ENCODE measurements at places on chromosomes 5 and 9.

GRCh38 chr5:6989230-6989629 lies 276.0 kb downstream of the TENT4A start:
- no peak for DNase-seq

DNA sequence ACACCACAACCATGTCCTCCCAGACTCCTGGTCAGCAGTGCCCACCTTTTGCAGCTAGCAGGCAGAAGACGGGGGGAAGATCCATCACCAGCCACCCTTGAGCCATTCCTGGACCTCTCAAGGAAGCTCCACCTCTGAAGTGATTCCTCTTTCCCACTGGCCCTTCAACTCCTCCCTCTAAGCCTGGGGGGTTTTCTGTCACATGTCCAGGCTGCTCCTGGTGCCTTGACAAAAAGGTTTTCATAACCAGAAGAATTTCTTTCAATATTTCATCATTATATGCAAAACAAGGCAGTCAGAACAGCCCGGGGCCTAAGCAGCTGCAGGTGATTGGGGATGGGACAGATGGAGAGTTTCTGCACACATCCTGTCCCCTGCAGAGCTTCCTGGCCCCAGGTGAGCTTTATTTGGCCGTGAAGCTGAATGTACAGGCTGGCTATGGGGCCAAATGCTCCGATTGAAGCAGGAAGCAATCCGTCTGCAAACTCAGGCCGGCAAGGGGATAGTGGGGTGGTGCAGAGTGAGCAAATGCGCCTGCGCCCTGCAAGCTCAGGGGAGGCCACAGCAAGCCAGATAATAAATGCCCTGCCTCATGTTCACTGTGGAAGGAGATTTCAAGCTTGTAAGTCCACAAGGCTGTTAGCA lies 173.5 kb downstream of the C5orf15 start:
- DNase-seq, result no peak

- no peak for DNase-seq
Measured at GRCh38 chr5:14492331-14492964, 89.1 kb upstream of the OTULINL start.

DNA sequence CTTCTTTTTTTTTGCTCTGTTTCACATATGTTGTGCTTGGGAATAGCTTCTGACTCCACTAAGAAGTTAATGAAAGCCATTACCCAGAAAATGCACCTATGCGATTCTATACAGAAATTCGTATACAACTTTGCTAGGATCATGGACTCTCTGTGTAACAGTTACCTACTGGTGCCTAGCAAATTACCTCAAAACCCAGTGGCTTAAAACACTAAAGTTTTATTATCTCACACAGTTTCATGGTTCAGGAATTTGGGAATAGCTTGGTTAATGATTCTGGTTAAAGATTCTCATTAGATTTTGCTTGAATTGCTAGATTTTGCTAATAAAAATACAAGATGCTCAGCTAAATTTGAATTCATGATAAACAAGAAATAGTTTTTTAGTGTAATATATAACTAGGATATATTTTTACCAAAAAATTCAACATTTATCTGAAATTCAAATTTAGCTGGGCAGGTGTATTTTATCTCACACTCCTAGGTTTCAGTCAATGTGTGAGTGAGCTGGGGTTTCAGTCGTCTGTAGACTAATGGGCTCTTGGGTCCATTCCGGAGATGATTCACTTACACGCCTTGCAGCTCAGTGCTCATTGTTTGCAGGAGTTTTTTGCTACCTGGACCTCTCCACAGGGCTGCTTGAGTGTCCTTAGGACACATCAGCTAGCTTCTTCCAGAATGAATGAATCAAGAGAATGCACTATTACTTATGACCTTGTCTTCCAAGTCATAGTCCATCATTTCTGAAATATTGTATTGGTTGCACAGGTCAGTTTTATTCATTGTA lies 75.1 kb downstream of the MROH2B start:
- no peak for DNase-seq

DNA sequence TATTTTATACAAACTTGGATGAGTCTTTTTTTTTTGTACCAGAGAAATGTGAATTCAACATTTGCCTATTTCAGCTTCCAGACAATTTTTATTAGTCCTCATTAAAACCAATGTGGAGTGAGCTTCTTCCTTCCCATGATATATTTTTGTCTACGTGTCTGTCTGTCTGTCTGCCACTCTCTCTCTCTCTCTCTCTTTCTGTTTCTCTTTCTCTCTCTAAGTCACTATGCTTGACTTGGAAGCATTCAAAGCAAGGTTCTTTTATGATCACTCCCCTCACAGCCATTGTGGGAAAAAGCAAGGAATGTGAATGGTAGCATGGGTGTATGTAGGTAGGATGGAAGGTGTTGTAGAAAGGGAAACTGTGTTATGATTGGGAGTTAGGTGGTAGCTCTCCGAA lies 80.2 kb downstream of the SNCAIP start:
- DNase-seq, result no peak

DNA sequence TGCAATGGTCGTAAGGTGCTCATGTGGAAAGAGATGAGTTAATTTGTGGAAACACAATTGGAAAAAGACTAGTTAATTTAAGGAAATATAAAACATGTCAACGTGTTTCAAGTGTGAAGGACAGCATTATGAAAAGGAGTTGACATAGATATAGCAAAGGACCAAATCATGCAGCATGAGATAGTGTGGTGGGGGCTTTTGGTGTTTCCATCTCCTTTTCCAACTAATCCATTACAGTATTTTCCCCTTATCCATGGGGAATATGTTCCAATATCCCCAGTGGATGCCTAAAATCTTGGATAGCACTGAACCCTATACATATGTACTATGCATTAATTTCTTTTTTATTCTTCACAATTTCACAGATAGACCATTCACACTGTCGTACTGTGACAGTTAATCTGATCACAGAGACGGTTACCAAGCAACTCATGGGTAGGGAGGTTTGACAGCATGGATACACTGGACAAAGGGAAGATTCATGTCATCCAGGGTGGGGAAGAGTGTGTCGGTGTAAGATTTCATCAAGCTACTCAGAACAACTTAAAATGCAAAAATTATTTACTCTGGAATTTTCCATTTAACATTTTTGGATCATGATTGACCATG lies 238.6 kb downstream of the CDH12 start:
- no peak for DNase-seq

DNA sequence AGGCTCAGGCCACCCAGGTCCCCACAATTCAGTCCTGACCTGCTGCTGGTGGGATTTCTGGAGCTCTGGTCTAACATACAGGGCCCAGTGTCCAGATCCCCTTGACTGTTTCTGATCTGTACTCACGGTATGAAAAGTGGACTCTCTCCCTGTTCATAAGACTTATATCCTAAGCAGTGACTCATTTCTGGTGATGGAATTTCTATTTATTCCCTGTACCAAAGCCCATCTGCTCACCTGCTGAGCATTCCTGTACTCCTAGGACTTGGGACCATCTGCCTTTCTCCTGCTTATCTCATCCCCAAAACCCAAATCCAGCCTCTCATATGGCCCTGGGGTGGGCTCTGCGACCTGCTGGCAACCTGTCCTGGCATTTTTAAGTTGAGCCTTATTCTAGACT lies 86.6 kb downstream of the APBA1 start:
- DNase-seq, result no peak

DNA sequence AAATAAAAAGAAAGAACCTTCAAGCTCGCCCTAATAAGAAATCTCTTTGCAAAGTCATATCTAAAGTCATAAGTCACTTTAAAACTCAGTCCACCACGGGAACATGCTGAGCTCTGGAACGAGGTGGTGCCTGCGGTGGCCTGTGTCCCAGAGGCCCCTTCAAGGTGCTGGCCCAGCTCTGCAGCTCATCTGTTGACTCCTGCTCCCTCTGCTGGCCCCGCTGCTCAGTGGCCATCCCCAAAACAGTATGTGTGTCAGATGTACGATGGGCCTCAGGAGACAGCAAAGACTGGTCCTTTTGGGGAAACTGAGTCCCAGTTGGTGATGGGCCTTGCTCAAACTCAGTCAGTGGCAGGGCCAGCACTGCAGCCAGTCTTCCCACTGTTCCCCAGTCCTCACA lies 22.8 kb upstream of the FOXB2 start:
- no peak for DNase-seq

All from NT2/D1 (cell line).